ENCODE measurements at places on chromosomes 6 and 20.

- no peak for DNase-seq
Observed at GRCh38 chr20:2125474-2126112, 24.0 kb downstream of the STK35 start.

GRCh38 chr6:146923205-146923833, 280.9 kb upstream of the STXBP5 start:
- no peak for DNase-seq

DNA sequence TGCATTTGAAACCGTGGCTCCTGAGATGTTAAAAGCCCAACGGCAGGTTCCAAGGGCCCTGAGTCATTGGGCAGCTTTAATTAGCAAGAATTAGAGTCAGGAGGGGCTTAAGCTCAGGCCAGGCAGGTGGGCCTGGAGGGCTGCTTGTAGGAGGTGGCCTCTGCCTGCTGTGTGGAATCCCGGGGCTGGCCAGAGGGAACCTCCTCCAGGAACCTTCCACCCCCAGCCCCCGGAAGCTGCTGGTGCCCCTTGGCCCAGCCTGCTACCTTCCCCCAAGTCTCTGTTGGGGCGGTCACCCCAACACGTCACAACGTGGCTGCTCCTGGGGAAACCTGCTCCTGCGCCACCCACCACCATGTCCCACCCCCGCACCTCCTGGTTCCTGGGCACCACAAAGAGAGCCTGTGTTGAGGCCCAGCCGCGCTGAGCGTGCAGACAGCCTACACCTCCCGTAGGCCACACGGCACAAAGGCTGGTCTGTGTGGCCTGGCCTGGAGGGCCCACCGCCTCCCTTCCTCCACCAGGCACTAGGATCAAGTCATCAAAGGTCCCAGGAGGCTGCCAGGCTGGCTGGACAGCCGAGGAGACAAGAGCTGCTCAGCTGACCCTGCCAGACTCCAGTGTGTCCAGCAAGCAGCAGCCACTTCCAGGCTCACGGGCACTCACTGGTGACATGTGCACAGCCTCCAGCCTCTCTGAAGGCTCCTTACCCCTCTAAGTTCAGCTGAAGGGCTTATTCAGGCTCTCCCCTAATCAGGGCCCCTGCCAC, 86.3 kb downstream of the SNX5 start:
- no peak for DNase-seq

GRCh38 chr6:118709859-118710350, 58.5 kb upstream of the CEP85L start:
- DNase-seq, result no peak

DNA sequence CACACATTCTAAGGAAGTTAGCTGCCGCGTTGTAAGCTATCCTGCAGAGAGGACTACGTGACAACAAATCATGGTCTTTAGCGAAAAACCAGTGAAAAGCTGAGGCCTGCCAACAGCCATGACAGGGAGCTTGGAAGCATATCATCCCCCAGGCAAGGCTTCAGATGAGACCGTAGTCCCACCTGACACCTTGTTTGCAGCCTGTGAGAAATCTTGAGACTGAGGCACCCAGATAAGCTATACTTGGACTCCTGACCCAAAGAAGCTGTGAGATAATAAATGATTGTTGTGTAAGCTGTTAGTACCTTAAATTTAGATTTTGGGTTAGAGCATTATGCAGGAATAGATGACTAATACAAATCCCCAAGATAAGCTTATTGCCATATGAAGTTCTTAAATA, 45.4 kb upstream of the SENP6 start:
- no peak for DNase-seq

GRCh38 chr20:63351326-63351700, 9.8 kb downstream of the CHRNA4 start:
- no peak for DNase-seq
